Glutamatergic neuron (in vitro differentiated cells): ENCODE measurements at places on chromosomes 2 and 18. TPM values are rescaled to one million over a fixed set of nuclear protein-coding genes. Genes with fewer than 3 reads are reported as not detected.

- peaks cover 6% of the 10 kb centered on the region for H3K36me3 ChIP-seq
- H3K27me3 ChIP-seq, result peaks cover 1% of the 10 kb centered on the region
- no peak for DNase-seq
- no peak overlapping the region for H3K4me3 ChIP-seq
- H3K4me1 ChIP-seq, result no peaks in the 10 kb centered on the region
Measured at GRCh38 chr2:127187831-127188230, 32.3 kb downstream of the CYP27C1 start.

DNA sequence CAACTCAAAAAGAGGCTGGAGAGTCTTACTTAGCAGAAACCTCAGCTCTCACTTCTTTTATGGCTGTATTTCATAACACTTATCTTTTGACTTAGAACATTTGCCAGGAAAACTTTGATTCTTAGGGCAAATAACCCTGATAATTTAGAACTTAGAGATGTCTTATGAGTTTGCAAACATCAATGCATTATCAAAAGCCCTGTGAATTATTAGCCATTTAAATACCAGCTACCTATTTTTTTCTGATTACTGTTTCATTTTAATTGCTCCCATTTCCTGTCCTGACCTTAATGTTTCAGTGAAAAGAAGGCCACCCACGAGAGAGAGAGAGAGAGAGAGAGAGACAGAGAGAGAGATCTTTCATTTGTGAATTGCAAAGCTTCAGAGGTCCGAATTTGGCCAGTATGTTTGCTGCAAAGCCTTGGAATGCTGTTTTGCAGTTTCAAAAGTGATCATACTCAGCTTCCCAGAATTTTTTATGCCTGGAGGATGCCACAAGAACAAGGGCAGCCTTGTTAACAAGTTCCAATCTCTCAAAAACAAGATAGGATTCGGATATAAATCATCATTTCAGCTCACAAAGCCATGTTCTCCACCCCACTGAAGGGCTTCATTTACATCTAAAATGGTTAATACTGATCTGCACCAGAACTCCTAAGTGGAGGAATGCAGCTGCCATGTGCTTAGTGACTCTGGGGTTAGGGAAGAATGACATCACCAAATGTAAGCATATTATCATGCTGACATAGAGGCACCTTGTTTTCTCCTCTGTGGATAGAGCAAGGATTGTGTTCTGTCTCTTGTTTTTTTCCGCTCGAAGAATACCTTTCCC, 478.2 kb downstream of the ARHGAP15 start:
- no peak overlapping the region for H3K4me3 ChIP-seq
- no peaks in the 10 kb centered on the region for H3K36me3 ChIP-seq
- no peak for DNase-seq
- peaks cover 2% of the 10 kb centered on the region for H3K4me1 ChIP-seq
- H3K27ac ChIP-seq, result no peak overlapping the region

DNA sequence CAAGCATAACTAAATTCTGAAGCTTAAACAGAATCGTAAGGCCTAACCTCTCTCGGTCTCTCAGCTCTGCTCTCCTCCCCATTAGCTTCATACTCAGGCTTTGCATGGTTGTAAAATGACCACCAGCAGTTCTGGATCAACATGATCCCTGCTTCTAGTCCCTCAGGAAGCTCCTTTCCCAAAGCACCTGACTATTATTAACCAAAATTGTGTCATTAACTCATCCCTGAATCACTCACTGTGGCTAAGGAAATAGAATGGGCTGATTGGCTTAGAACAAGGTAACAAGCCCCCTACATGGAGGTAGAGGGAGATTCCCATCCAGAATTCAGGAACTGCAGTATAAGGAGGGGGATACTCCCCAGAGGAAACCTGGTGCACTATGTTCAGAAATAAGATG, 448.3 kb downstream of the ARHGAP15 start:
- no peaks in the 10 kb centered on the region for H3K36me3 ChIP-seq
- H3K27ac ChIP-seq, result no peak overlapping the region
- H3K4me3 ChIP-seq, result no peak overlapping the region
- H3K27me3 ChIP-seq, result no peaks in the 10 kb centered on the region
- no peak for DNase-seq
- H3K4me1 ChIP-seq, result peaks cover 9% of the 10 kb centered on the region

DNA sequence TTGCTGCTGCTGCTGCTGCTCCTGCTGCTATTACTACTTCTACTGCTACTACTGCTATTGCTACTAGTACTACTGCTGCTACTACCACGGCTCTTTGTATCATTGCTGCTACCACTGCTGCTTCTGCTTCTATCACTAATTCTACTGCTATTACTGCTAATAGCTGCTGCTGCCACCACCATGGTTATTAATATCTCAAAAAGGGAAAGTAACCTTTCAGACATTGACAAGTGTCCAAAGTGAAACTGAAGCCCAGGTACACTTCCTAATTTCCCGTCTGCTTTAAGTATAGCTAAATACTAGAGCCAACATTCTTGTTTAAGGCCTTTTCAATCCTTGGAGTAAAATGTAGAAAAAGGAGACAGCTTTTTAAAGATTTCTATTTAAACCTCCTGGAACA, 45.4 kb upstream of the EHBP1 start:
- no peak overlapping the region for H3K4me3 ChIP-seq

GRCh38 chr2:16318051-16318450, 347.6 kb downstream of the CYRIA start:
- DNase-seq, result no peak
- no peaks in the 10 kb centered on the region for H3K36me3 ChIP-seq
- H3K27me3 ChIP-seq, result peaks cover 8% of the 10 kb centered on the region

GRCh38 chr2:230706053-230706521, 6.6 kb upstream of the CAB39 start:
- no peaks in the 10 kb centered on the region for H3K4me1 ChIP-seq
- DNase-seq, result no peak
- no peak overlapping the region for H3K27ac ChIP-seq
- H3K4me3 ChIP-seq, result no peak overlapping the region
- peaks cover 8% of the 10 kb centered on the region for H3K36me3 ChIP-seq

- no peaks in the 10 kb centered on the region for H3K36me3 ChIP-seq
- H3K4me3 ChIP-seq, result no peak overlapping the region
- peaks cover 4% of the 10 kb centered on the region for H3K27me3 ChIP-seq
- H3K4me1 ChIP-seq, result peaks cover 23% of the 10 kb centered on the region
- DNase-seq, result no peak
Measured at GRCh38 chr2:173451118-173451517, 96.4 kb downstream of the CDCA7 start.

- no peak overlapping the region for H3K27ac ChIP-seq
- H3K27me3 ChIP-seq, result peaks cover 5% of the 10 kb centered on the region
- no peak overlapping the region for H3K4me3 ChIP-seq
- DNase-seq, result no peak
Measured at GRCh38 chr2:238859636-238860347, 11.9 kb downstream of the TWIST2 start.

The C2orf66 gene
- total RNA-seq, result 0.34 TPM

The POU3F3 gene
- total RNA-seq, result 0.54 TPM

The CYP26B1 gene
- 9.7 TPM for total RNA-seq

The RPL37A gene
- total RNA-seq, result 1,757 TPM

The TRIM43 gene
- total RNA-seq, result 2.3 TPM

The INHBB gene
- total RNA-seq, result 0.34 TPM

The C2orf72 gene
- 0.42 TPM for total RNA-seq

The RASGRP3 gene
- not detected for total RNA-seq
